ENCODE measurements at places on chromosomes 5 and 9.

DNA sequence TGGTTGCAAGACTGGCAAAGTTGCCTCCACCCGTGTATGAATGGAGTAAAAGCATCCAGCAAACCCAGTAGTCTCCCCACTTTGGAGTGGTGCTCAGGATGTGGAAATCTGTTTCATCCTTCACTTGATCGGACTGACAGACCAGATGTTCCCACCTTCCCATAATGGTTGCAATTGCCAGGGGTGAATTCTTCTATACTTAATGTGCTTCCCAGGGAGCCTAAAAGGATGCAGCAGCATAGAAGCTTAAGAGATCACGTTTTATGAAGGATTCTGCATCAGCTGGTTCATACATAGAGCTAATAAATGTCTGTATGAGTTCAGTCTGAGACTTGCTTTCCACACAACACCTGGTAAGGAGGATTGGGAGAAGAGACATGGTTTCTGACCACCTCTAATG is 198.8 kb upstream of the S1PR3 start:
- DNase-seq: no peak

DNA sequence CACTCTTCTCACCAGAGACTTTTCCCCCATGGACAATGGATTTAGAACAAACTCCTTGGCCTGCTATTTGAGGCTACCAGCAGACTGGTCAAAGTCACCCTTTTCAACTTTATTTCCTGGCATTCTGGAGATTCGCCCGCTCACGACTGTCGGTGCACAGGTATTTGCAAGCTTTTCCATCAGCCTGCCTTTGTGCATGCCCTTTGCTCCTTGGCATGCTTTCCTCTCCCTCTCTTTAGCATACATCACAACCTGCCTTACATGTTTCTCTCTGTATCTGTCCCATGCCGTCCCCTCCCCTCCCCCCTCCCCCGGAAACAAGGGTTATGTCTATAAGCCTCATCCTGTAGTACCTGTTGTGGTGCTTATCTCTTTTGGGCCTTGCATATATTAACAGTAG is 257.1 kb downstream of the AOPEP start:
- no peak for DNase-seq

DNA sequence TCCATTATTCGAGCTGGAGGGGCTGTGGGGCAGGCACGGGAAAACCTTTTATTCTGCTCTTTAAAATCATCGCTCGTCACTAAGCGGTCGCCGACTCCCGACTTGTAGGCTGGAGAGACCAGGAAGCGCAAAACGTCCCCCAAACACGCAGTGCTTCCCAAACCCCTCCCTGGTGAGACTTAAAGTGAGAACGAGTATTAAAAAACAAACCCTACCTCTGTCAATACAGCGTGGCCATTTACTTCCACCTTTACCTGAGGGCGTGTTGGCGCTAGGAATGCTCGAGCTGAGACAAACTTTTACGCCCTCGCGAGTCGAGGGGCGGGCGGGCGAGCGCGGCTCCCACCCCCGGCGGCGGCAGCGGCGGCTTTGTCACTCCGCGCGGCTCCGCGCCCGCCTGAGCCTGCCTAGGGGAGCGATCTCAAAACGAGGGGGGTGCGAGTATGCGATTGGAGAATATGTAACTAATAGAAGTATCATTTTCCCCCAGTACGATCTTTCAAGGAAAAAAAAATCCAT is at the start of gene NR2F1-AS1:
Gene NR2F1-AS1, minus strand, starts transcription at position 293 of the 519 bp plus-strand sequence.
- no peak for DNase-seq

DNA sequence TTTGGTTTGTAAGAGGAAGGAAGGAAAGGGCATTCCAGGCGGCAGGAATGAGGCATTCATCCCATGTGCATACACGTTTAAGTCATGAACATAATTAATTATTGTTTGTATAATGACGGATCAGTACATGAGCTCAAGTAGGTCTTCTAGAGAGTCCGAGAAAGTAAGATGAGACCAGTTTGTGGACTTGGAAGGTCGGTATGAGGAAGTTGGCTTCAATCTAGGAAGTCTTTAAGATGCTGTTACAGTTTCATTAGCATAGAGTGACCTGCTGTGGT is 2.1 kb downstream of the GTF3C4 start:
- DNase-seq: no peak

- no peak for DNase-seq
Observed at GRCh38 chr5:66945389-66946349, 250.9 kb downstream of the CD180 start.

- DNase-seq: no peak
Observed at GRCh38 chr9:97271292-97271691, 36.2 kb upstream of the CCDC180 start.

DNA sequence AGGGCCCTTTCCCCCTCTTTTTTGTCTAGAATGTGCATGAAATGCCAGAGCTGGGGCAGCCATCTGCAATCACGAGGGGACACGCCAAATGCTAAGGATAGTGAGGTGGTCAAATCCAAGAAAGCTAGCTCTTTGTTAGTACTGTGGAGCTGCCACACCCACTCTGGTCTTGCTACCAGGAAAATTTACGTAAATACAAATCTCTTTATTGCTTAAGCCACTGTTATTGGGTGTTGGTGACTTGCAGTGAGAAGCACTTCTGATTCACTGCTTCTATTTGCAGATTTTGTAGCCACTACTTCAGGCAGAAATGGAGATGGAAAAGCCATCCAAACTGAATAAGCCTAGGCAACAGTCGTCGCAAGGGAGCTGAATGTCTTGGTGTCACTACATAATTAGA is 25.6 kb upstream of the SUSD1 start:
- no peak for DNase-seq

GRCh38 chr5:40268088-40268487 is 411.6 kb upstream of the PTGER4 start:
- DNase-seq: no peak

GRCh38 chr5:154860123-154860522 is 1.7 kb downstream of the CNOT8 start:
- no peak for DNase-seq
